Kasumi-1 (cell line): ENCODE measurements at places on chromosomes 7 and 10.

DNA sequence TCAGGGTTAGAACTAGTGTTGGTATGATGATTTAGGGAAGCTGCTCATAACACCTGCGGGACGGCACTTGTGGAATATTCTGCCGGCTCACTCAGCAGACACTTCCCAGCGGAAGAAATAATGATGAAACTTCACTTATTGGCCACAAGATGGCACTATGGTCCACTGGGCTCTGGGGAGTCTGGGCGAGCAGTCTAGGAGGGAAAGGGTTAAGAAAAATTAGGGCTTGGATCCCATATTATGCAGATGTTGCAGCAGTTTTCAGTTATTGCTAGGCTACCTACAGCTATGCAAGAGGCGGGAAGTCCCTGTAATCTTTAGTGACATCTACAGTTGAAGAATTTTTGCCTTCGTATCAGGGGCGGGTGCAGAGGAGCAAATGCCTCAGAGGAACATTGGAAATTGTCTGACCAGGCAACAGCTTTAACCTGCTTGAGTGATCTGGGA, 238.7 kb upstream of the PRSS58 start:
- peak; percentile 53 for DNase-seq

- peak; percentile 89 for DNase-seq
Observed at GRCh38 chr10:63977329-63977923, 456.2 kb downstream of the REEP3 start.

DNA sequence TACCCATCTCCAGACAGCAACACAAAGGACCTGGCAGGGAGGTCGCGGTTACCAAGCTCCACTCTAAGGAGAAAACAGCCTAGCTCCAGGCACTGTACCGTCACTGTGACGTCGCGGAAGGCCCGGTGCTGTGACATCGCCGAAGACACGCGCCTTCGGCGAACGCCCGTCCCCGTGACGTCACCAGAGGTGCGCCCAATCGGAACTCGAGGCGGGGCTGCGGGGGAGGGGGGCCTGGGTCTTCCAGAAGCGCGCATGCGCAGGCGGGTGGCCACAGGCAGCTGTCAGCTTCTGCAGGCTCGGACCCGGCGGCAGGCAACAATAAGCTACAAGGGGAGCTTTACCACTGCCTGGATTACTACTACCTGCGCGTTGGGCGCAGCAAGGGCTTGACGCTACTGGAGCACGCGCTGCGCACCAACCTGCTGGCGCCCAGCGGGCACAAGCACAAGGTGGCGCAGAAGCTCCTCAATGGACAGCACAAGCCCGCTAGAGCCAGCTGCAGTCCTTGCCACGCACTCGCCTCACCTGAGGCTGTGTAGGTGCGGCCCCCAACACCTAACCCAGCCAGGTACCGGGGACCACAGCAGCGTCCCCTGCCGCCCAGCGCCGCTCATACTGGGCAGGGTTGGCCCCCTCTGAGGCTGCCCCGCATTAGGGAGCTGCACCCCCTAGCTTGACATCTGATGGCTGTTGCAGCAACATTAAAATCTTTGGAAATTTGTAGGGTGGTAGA, 208.4 kb downstream of the TPST1 start:
- DNase-seq = peak; percentile 65

GRCh38 chr7:106871793-106872571, 6.9 kb downstream of the PIK3CG start:
- DNase-seq = no peak

DNA sequence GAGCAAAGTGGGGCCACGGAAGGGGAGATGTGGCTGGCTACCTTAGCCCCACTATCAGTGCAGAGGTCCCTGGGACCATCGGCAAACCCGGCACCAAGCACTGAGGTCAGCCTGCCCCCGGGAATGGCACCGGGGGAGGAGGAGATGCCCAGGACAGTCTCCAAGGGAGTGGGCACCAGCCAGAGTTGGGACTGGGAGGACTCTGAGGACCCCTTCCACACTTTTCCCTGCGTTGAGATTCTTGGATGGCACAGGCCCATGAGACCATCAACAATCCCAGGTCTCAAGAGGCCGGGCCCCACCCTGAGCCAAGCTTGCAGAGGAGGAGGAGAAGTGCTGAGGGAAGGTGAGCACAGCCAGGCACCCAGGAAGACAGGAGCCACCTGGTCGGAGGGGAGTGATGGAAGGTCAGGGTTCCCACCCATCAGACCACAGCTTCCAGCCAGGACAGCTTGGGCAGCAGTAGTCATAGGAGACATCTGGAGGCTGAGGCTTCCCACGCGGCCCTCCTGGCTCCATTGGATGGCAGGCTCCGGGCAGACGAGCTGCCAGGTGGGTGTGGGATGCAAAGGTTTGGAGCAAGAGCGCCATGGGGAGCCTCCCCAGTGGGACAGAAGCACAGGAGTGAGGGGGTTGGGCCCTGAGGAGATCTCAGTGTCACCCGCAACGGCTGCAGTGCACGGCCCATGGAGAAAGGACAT, 2.6 kb upstream of the OPN4 start:
- no peak for DNase-seq

- DNase-seq = no peak
Observed at GRCh38 chr7:155374276-155375252, 76.9 kb downstream of the INSIG1 start.
